ENCODE measurements at places on chromosomes 2 and 18.

DNA sequence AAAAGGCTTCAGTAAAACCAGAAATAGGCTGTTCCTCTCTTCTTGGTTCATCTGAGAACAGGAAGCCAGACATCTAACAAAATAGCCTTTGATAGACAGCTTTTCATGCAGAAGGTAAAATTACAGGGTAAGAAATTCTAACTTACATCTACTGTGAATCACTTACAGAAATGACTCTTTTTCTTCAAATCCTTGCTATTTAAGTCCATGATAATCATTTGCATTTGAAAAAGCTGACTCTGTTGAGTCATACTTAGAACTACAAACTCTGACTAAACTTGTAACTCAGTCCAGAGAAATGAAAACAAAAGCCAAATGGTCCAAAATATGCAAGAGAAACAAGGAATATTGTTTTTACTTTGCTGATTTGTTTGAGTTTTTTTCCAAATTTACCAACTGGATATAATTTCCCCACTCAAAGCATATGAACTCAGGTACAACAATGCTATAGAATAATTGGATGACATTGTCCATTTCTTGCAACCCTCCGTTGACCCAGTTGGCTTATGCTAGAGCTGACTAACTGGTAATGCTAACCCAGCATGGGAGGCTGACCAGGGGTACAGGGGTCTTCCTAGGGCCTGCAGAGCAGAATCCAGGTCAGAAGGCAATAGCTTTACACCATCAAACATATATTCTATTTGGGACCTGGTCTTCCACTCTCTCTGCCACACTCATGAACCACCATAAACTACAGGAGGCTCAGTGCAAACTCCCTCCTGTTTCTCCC is 18.8 kb upstream of the MREG start:
- no peak for DNase-seq

DNA sequence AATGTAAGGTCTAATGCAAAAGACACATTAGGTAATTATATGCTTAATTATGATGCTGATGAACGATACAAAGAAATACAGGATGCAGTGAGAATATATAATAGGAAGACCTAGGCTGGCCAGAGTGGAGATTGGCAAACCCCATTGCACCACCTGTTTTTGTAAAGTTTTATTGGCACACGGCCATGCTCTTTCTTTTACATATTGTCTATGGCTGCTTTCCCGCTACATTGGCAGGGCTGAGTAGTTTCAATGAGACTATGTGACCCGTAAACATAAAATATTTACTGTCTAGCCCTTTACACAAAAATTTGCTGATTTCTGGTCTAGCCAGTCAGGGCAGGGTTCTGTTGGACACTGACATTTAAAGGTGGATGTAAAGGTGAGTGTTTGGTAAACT is 5.4 kb downstream of the SEC11C start:
- no peak for DNase-seq

- no peak for DNase-seq
These were observed 241.5 kb downstream of the SATB2 start for GRCh38 chr2:199216253-199216652.

DNA sequence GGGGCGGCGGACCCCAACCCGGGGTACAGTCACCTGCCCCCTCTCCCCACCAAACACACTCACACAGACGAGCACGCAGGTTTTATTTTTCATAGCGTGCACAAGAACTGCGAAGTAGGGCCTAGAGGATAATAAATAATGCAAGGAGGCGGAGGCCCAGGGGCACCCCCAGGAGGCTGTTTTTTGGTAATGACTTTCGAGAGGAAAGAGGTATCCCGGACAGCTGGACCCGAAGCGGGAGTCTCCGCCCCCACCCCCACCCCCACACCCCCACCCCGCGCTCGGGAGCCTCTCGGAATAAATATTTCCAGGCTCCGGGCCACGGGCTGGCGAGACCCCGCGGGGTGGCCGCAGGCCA is 3.4 kb downstream of the CYP26B1 start:
- DNase-seq, result no peak

- no peak for DNase-seq
These were observed 148.9 kb downstream of the ATP9B start for GRCh38 chr18:79217979-79218604.

- DNase-seq, result no peak
These were observed 3.2 kb downstream of the TSHZ1 start for GRCh38 chr18:75213611-75214331.

DNA sequence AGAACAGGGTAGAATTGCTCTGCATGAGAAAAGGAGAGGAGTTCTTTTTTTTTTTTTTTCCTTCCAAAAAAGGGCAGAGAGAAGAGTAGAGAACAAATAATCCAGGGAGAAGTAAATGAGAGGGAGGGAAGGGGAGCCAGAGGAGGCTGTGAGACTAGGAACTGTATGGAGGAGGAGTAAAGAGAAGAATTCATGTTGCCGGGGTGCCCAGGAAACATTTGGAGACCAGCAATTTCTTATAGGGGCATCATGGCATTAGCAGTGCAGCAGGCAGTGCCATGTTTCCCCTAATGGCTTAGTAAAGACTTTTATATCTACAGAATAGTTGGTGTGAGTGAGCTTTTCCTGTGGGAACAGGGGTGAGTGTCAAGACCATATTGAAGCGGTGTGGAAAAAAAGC is 86.4 kb upstream of the SESTD1 start:
- DNase-seq, result no peak

- DNase-seq, result no peak
These were observed 65.3 kb downstream of the SUCLG1 start for GRCh38 chr2:84393829-84394228.

GRCh38 chr18:3245853-3246634 is 1.6 kb upstream of the MYL12A start:
- peak; percentile 68 for DNase-seq

DNA sequence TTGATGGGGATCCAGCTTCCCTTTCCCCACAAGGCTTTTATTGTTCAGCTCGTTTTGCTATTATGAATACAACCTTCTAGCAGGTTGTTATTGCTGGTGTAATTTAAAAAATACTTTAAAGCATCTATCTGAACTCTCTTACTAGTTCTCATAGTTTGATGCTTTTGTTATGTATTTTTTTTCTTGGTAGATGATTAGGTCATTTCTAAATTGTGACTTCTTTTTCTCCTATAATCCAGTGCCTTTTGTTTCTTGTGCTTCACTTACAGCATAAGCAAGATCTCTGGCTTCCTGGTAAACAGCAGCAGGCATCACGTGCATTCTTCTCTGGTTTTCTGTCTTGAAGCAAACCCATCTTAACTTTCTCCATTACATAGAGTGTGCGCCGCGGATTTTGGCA is 96.1 kb downstream of the FAM168B start:
- no peak for DNase-seq

GRCh38 chr2:160252278-160252887 is 52.3 kb upstream of the ITGB6 start:
- no peak for DNase-seq

GRCh38 chr18:13597068-13597467 is 129.3 kb downstream of the FAM210A start:
- DNase-seq, result no peak

DNA sequence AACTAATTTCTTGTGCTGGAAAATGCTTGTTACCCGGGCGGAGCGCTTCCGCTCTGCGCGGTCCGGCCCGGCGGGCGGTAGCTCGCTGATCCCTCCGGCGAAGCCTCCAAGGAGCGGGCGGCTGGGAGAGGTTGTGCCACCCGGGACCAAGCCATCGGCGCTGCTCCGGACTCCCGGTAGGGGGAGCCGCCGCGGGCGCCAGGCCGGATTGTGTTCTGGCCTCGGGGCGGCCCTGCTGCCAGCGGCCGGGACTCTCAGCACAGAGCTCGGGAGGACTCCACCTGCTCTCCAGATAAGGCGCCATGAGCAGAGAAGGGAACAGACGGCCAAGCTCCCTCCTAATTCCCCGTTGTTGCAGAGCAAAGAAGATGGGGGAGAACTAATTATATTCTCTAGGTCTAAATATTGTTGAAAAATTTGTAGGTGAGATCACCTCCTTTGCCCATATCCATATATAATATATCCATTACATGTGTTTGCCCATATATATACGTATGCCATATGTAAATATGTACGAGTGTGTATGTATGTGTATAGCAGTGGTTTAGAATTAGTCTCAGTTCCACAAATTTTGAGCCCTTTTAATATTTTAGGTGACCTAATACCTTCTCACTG is 13.8 kb upstream of the SATB2 start:
- no peak for DNase-seq

GRCh38 chr18:74326231-74326630 is 10.6 kb downstream of the C18orf63 start:
- DNase-seq, result no peak

DNA sequence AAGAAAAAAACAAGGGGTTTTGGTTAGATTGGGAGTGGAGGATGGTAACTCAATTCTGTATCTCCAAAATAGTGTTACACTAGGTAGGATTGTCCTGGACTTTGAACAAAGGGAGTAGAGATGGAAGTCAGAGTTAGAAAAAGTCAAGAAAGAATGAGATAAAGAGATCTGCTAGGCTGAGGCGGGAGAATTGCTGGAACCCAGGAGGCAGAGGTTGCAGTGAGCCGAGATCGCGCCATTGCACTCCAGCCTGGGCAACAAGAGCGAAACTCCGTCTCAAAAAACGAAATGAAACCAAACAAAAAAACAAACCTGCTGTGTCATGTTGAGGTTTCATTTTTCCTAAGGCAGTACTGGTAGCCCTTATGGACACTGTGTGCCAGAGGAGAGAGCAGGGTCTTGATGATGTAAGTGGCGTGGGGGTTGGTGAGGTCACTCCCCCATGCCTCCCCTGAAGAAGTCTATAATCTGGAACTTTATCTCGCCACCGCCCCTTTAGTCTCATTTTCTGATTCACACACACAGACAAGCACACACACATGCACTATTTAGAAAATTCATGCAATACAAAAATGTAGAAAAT is 10.5 kb downstream of the DRC1 start:
- DNase-seq, result no peak

GRCh38 chr2:20523073-20523798 is 76.4 kb downstream of the RHOB start:
- DNase-seq, result no peak

DNA sequence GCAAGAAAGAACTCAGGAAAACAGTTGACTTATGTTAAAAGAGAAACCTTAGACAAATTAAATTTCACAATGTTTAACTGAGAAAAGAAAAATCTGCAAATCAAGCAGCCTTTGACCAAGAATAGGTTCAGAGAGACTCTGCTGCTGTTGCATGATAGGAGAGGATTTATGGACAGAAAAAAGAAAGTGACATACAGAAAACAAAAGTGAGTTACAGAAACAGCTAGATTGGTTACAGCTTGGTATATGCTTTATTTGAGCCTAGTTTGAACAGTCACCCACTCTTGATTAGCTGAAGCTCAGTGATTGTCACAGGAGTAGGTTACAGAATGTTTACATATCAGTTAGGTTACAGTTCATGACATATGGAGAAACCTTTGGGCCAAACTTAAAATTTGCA is 258.2 kb upstream of the SPOPL start:
- DNase-seq, result no peak

GRCh38 chr2:189214484-189214883 is 34.9 kb upstream of the COL5A2 start:
- no peak for DNase-seq

GRCh38 chr18:63850020-63850419 is 37.5 kb upstream of the SERPINB2 start:
- no peak for DNase-seq

- no peak for DNase-seq
These were observed 893.0 kb upstream of the POU3F3 start for GRCh38 chr2:103960951-103961350.

DNA sequence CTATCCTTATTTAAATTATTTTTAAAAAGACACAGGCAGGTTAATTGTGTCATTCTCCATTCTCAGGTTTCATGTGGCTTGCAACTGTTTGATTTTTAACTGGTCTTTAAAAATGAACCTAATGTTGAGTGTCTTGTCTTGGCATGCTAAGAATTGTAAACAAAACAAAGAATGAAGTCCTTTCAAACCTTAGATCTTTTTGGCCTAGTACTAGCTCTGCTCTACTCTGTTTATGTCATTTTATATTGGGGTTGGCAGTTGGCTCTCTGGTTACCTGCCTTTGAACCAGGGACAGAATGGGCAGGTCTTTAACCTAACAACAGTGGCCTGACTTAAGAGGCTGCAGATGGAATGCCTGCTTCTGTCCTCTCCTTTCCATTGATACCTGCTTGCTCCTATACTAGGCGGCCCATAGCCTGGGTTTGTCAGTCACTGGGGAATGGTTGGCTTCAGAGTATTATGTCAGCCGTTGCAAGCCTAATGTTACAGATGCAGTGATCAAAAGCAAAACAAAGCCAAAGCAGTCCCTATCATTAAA is 85.5 kb downstream of the MTA3 start:
- DNase-seq, result no peak

DNA sequence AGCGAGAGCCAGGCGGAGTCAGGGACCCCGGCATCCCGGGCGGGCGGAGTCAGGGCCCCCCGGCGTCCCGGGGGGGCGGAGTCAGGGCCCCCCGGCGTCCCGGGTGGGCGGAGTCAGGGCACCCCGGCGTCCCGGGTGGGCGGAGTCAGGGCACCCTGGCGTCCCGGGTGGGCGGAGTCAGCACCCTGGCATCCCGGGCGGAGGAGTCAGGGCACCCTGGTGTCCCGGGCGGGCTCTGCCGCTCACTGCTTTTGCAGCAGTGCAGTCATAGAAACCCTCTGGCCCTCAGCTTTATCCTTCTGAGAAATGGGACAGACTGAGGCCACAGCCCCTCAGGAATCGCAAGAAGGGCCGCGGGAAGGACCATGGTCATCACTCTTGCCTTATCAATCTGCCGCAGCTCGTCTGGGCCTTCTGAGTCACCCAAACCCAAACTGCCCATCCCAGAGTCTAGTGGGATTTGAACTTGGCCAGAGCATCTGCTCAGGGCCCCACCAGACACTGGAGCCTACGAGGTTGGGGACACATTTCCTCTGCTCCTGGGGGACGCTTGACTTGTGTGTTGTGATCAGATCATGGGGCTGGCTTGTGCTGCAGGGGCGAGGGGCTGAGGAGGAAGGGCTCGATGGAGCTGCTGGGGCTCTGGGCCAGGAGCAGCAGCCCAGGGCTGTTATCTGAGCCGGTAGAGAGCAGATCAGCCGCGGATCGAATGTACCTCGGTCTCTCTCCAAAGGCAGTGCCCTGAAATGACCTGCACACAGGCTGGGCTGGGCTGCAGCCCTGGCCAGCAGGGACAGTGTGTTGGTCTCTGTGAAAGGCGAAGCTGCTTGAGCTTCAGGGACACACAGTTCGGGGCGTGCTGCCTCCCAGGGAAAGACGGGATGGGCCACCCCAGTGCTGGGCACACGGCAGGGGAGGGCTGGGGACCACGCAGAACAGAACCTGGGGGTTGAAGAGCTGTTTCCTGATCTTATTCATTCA is 290.1 kb upstream of the HDAC4 start:
- no peak for DNase-seq

- DNase-seq, result no peak
These were observed 28.2 kb upstream of the STAT4 start for GRCh38 chr2:191178806-191179514.

DNA sequence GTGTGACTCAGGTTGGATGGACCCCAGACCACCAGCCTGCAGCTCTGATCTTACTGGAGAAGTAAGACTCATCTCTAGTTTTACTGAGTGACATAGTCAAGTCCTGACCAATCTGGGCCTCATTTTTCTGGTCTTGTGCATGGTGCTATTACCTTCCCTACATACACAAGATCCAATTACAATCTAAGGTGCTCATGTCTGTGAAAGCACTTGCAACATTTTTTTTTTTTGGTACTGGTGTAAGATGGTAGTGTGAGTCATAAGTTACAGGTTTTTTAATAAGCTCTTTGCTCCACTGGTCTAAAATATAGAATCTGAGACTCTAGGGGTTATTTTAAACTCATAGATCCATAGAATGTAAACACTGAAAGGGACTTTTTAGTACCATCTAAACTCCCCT is 117.3 kb upstream of the EFEMP1 start:
- DNase-seq, result no peak

All from left renal pelvis (tissue), 4 donors.